ENCODE measurements at places on chromosomes 7 and 10.

GRCh38 chr7:24980534-24981170, 674 bp upstream of the OSBPL3 start:
- DNase-seq = no peak

DNA sequence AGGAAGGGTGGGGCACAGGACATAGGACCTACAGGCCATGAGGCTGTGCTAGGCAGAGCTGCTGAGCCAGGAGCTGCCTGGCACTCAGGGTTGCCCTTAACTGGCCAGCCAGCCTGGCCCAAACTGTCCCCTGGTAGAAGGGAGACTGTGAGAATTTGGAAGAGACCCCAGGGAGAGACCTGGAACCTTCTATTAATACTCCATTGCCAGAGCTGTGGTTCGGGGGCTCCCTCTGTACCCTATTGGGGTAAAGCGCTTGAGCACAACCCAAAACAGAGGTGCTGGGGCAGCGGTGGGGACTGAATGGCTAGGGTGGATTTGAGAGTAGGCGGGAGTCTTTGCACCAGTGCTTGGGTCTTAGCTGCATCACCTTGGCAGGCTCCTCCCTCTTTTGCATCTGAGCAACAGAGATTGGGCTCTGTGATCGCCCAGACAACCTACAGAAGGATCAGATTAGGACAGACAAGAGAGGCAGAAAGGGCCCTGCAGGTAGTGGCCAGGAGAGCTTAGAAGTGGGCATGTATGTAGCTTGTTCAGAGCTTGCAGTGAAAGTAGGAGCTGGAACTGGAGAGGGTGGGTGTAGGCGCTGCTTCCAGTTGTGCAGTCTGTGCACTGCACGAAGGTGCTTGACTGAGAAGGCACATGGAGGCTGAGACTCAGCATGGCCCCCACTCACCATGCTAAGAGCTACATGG, 53.3 kb downstream of the ADCYAP1R1 start:
- DNase-seq = no peak

DNA sequence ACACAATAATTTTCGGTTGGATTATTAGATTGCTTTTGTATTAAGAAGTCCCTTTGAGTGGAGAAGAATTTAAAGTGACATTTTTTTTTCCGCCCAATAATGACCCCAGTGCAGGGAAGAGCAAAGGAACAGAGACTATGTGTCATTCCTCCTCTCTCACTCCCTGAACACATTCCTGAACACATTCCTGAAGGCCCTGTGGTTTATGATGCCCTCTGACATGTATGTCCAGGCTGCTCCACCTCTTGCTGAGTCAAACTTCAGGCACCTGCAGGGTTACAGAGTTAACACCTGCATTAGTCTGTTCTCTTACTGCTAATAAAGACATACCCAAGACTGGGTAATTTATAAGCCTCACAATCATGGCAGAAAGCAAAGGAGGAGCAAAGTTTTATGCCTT, 704.0 kb upstream of the LRRN3 start:
- no peak for DNase-seq

- DNase-seq = no peak
Measured at GRCh38 chr10:5971315-5971832, 6.0 kb downstream of the IL15RA start.

DNA sequence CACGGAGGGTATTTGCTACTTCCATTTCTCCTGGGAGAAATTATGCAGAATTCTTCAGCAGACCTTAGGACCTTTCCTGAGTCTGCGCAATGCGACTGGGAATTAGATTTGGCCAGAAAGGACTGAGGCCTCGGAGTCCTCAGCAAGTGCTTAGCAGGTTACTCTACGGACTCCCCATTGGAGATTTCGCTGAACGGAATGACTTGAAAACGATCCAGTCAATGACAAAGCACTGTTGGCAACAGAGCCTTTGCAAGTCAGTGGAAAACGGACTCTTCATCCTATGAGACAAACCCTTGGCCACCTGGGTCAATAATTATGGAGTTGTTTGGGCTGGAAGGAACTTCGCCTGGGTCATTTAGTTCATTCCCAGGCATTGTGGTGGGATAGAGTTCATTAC, 107.4 kb downstream of the FAM204A start:
- no peak for DNase-seq

DNA sequence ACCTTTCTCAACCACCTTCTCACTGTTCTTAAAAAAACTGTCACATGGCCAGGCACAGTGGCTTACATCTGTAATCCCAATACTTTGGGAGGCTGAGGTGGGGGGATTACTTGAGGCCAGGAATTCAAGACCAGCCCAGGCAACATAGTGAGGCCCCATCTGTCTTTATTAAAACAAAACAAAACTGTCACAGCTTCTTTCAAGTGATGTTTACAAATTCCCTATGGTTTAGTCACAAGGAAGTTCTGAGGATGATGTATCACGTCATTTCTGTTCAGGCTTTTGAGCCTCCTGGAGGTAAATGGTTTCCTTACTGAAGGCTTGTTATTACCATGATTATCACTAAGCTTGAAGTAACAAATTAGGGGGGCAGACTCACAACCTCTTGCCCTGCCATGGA, 186.2 kb downstream of the CFTR start:
- DNase-seq = no peak

DNA sequence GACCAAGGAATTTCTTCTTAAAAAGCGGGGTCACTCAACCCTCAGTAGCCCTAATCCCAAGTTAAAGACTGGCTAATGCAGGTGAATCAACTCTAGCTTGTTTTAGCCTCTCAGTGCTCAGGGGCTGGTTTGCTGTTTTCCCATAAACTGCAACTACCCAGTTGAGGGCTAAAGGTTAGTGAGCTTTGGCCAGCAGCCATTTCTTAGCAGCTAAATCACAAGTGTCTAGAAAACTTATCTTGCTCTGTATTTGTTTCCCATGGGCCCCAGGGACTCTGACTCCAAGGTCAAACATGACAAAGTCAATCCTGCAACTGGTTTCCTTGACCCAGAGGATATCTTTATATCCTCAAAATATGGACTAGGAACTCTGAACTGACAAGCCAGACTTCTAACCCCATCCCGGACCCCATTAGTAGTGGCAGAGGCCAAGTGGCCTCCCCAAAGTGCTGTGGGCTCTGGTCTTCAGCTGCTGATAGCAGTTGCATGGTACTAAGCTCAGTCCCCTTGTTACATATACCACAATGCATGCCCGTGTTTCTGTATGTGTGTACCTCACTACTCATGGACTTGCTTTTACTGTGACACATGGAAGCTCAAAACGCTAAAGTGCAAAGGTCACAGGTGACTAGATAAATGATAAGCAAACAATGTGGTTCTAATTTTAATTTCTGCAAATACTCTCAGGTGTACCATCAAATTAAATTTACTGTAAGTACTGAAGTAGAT, 793.0 kb upstream of the IGFBP3 start:
- DNase-seq = no peak

DNA sequence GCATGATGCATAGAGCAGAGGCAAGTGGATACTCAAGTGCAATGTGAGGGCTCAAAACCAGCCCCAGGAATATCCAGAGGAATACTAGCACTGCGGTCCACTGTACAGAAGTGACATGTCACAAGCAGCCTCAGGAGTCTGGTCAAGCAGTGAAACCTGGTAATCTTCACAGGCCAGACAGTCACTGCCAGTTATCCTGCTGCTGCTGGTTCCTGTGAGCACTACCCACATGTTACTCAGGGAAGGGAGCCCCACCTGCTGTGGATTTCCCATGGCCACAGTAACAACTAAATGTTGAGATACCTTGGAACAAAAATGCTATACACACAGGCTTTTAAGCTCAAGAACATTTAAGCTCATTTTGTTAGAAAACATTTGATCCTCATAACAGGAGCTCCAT, 103.0 kb downstream of the RNF133 start:
- DNase-seq = no peak

GRCh38 chr10:133281628-133282372, 5.1 kb upstream of the ADAM8 start:
- no peak for DNase-seq

GRCh38 chr10:124249196-124249595, 155.8 kb upstream of the CHST15 start:
- DNase-seq = no peak
